ENCODE measurements at places on chromosomes 16 and 17. TPM values are rescaled to one million over a fixed set of nuclear protein-coding genes. Genes with fewer than 3 reads are reported as not detected.

DNA sequence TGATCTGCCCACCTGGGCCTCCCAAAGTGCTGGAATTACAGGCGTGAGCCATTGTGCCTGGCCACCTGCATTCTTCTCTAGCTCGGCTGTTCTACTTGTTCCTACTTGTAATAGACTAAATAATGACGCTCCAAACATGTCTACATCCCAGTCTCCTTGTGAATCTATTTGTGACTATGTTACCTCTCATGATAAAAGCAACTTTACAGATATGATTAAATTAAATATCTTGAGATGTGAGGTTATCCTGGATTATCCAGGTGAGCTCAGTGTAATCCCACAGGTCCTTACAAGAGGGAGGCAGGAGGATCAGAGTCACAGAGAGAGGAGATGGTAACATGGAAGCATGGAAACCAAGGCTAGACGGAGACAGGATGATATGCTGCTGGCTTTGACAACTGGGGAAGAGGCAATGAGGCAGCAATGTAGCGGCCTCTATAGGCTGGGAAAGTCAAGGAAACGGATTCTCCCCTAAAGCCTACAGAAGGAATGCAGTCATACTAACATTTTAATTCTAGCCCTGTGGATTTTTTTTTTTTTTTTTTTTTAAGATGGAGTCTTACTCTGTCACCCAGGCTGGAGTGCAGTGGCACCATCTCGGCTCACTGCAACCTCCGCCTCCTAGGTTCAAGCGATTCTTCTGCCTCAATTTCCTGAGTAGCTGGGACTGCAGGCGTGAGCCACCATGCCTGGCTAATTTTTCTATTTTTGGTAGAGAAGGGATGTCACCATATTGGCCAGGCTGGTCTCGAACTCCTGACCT, 5.0 kb upstream of the LASP1 start:
- no peak overlapping the region for H3K27ac ChIP-seq
- no peak for DNase-seq
- no peak overlapping the region for H3K4me3 ChIP-seq
- H3K27me3 ChIP-seq = no peaks in the 10 kb centered on the region
- peaks cover 26% of the 10 kb centered on the region for H3K4me1 ChIP-seq

- H3K4me1 ChIP-seq = peaks cover 78% of the 10 kb centered on the region
- H3K27ac ChIP-seq = peak overlapping the region; percentile 82
- peaks cover 58% of the 10 kb centered on the region for H3K36me3 ChIP-seq
- no peaks in the 10 kb centered on the region for H3K27me3 ChIP-seq
- no peak overlapping the region for H3K4me3 ChIP-seq
- no peak for DNase-seq
Observed at GRCh38 chr17:8861495-8862181, 5.8 kb downstream of the PIK3R6 start.

- peaks cover 11% of the 10 kb centered on the region for H3K36me3 ChIP-seq
- H3K4me3 ChIP-seq = no peak overlapping the region
- peaks cover 11% of the 10 kb centered on the region for H3K4me1 ChIP-seq
- no peaks in the 10 kb centered on the region for H3K27me3 ChIP-seq
- DNase-seq = no peak
- no peak overlapping the region for H3K27ac ChIP-seq
Observed at GRCh38 chr17:17798010-17798556, 38.7 kb downstream of the SREBF1 start.

DNA sequence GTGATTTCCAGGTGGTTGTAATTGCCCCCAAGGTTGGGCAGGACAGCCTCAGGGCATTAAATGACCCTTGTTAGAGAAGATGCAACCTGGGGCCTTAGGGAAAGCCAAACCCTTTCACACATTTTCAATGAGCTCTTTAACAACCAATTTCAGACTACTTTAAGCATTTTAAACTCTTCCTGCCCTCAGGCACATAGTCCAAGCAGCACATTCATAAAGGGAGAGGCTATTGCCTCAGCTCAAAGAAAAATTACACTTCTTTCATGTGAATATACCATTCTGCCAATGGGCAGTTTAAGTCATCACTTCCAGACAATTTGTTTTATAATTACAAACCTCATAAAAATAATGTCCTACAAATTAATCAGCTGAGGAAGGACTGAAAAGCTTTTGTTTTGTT, 544.5 kb downstream of the NPIPA7 start:
- no peaks in the 10 kb centered on the region for H3K4me1 ChIP-seq
- no peaks in the 10 kb centered on the region for H3K36me3 ChIP-seq
- no peak overlapping the region for H3K27ac ChIP-seq
- DNase-seq = no peak

GRCh38 chr16:25996052-25996451, 304.3 kb downstream of the HS3ST4 start:
- no peaks in the 10 kb centered on the region for H3K4me1 ChIP-seq
- DNase-seq = no peak
- no peaks in the 10 kb centered on the region for H3K36me3 ChIP-seq
- no peaks in the 10 kb centered on the region for H3K27me3 ChIP-seq
- no peak overlapping the region for H3K27ac ChIP-seq
- no peak overlapping the region for H3K4me3 ChIP-seq

- H3K27ac ChIP-seq = no peak overlapping the region
- H3K36me3 ChIP-seq = no peaks in the 10 kb centered on the region
- no peak for DNase-seq
- no peak overlapping the region for H3K4me3 ChIP-seq
Observed at GRCh38 chr17:65772989-65773388, 211.5 kb upstream of the AXIN2 start.

- no peak overlapping the region for H3K27ac ChIP-seq
- DNase-seq = no peak
- no peak overlapping the region for H3K4me3 ChIP-seq
- H3K4me1 ChIP-seq = peaks cover 2% of the 10 kb centered on the region
- no peaks in the 10 kb centered on the region for H3K36me3 ChIP-seq
Observed at GRCh38 chr16:74842413-74842812, 67.8 kb upstream of the FA2H start.

DNA sequence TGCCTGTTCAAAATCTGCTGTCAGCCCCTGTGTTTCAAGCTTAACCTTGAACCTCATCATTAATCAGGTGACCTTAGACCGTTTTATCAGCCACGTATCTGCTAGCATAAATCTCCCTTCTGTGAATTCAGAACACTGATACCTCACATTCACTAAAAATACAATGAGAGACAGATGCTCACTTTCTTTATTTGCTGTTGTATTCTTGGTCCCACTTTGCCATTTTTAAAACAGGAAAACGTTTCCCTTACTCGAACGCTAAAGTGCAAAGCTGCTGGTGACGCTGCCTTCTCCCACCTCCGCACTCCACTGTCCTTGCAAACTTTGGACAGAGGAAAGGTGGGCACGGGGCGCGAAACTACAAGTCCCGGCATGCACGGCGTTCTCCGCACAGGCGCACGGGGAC, 220 bp upstream of the ARHGAP44 start:
- H3K27me3 ChIP-seq = peaks cover 22% of the 10 kb centered on the region
- peaks cover 6% of the 10 kb centered on the region for H3K4me1 ChIP-seq
- H3K4me3 ChIP-seq = peak overlapping the region; percentile 59
- peak; percentile 33 for DNase-seq
- H3K36me3 ChIP-seq = no peaks in the 10 kb centered on the region

- H3K27me3 ChIP-seq = peaks cover 15% of the 10 kb centered on the region
- H3K27ac ChIP-seq = no peak overlapping the region
- no peaks in the 10 kb centered on the region for H3K4me1 ChIP-seq
- DNase-seq = no peak
- no peak overlapping the region for H3K4me3 ChIP-seq
Observed at GRCh38 chr16:50530277-50531236, 17.6 kb upstream of the NKD1 start.

- DNase-seq = no peak
- H3K36me3 ChIP-seq = peaks cover 7% of the 10 kb centered on the region
- peaks cover 7% of the 10 kb centered on the region for H3K4me1 ChIP-seq
- peaks cover 13% of the 10 kb centered on the region for H3K27me3 ChIP-seq
Observed at GRCh38 chr16:9012848-9013507, 49.3 kb upstream of the USP7 start.

DNA sequence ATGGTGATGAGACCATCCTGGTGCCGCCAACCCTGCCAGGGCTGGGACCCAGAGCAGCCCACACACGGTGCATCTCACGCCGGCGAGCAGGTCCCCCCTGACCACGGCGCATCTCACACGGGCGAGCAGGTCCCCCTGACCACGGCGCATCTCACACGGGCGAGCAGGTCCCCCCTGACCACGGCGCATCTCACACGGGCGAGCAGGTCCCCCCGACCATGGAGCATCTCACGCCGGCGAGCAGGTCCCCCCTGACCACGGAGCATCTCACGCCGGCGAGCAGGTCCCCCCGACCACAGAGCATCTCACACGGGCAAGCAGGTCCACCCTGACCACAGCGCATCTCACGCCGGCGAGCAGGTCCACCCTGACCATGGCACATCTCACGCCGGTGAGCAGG, 59.2 kb downstream of the MRM3 start:
- H3K27ac ChIP-seq = no peak overlapping the region
- no peaks in the 10 kb centered on the region for H3K36me3 ChIP-seq
- peaks cover 8% of the 10 kb centered on the region for H3K27me3 ChIP-seq
- H3K4me3 ChIP-seq = no peak overlapping the region
- no peaks in the 10 kb centered on the region for H3K4me1 ChIP-seq

DNA sequence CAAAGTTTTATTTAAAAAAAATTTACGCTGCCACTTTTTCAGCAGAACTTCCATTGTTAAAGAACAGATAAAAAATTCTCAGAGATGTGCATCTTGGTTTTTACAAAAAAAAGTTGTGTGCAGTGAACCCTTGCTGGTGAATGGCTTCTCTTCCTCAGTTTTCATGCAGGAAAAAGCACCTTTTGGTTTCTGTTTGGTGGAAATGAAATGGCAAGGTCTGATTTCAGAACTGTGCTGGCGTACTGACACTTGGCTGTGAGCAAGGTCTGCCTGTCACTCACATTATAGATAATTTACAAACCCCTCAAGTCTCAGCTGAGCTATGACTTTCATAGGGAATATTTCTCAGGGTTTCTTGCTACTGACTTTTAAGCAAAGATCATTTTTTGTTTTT, 5.7 kb upstream of the SALL1 start:
- peaks cover 2% of the 10 kb centered on the region for H3K4me1 ChIP-seq
- no peak for DNase-seq
- H3K27me3 ChIP-seq = peaks cover 44% of the 10 kb centered on the region
- H3K4me3 ChIP-seq = no peak overlapping the region

GRCh38 chr16:90048347-90048722, 28.8 kb downstream of the PRDM7 start:
- no peak for DNase-seq
- H3K4me3 ChIP-seq = no peak overlapping the region
- peaks cover 16% of the 10 kb centered on the region for H3K27me3 ChIP-seq
- no peaks in the 10 kb centered on the region for H3K36me3 ChIP-seq
- H3K4me1 ChIP-seq = no peaks in the 10 kb centered on the region
- H3K27ac ChIP-seq = peak overlapping the region; percentile 65

- no peak overlapping the region for H3K4me3 ChIP-seq
- no peaks in the 10 kb centered on the region for H3K36me3 ChIP-seq
- H3K27me3 ChIP-seq = peaks cover 4% of the 10 kb centered on the region
- no peak for DNase-seq
- peaks cover 3% of the 10 kb centered on the region for H3K4me1 ChIP-seq
Observed at GRCh38 chr16:23290189-23291062, 11.7 kb upstream of the SCNN1B start.

The SCNN1B gene
- not detected for total RNA-seq

The MYH2 gene
- total RNA-seq = not detected

The MARVELD3 gene
- total RNA-seq = not detected

The ANKRD40CL gene
- not detected for total RNA-seq

The ADCY9 gene
- total RNA-seq = 6.3 TPM

The OR4D1 gene
- 0.50 TPM for total RNA-seq

The DNAJA3 gene
- 55.1 TPM for total RNA-seq

The RTN4RL1 gene
- 0.10 TPM for total RNA-seq

The ZFP3 gene
- total RNA-seq = 3.3 TPM

The DNAAF1 gene
- not detected for total RNA-seq
